Activated CD4-positive, CD25-positive, alpha-beta regulatory T cell (primary cell): ENCODE measurements at places on chromosomes 3 and 15.

- DNase-seq, result no peak
Observed at GRCh38 chr3:23913873-23914743, 2.7 kb downstream of the NKIRAS1 start.

DNA sequence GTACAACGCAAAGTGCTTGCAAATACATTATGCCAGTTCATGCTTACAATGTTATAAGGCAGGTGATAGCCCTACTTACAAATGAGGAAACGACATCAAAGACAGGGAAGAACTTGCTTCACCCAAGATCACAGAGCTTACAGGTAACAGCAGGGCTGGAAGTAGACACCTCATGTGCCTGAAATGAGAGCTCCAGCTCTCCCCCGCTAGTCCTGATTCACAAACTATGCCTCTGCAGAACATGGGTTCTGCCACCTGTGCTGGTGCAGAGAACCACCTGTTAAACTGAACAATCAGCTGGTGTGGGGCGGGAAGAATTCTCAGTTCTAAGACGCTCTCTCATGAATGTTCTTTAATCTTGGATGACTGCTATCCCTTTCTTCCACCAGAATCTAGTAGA, 7.4 kb downstream of the RBSN start:
- DNase-seq, result no peak

- DNase-seq, result peak; percentile 38
Observed at GRCh38 chr3:23202203-23202920, 765 bp upstream of the UBE2E2 start.

- no peak for DNase-seq
Observed at GRCh38 chr15:63223463-63223862, 34.1 kb downstream of the RAB8B start.

- DNase-seq, result no peak
Observed at GRCh38 chr3:153958635-153959595, 162.3 kb upstream of the ARHGEF26 start.

GRCh38 chr15:67746450-67746849, 78.9 kb upstream of the SKOR1 start:
- DNase-seq, result no peak

GRCh38 chr3:108420926-108421325, 89.5 kb downstream of the MYH15 start:
- DNase-seq, result no peak

DNA sequence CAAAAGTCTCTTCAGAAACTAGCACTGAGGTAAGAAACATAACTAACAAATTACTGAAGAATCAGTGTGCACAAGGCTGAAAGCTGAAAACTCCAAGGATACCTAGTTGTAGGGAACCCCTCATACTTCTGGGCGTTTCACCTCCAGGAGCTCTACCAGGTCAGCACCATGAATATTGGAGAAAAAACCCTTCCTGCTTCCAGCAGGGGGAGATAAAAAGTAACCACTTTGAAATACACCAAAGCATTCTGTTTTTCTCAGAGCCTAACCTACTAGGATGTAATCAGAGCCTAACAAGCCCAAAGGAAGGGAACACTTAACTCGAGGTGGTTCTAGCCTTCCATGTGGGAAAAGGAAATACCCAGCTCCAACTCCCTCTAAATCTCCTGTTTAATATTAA, 175.8 kb upstream of the MME start:
- no peak for DNase-seq

GRCh38 chr15:62649793-62650420, 392.6 kb upstream of the TPM1 start:
- DNase-seq, result no peak

DNA sequence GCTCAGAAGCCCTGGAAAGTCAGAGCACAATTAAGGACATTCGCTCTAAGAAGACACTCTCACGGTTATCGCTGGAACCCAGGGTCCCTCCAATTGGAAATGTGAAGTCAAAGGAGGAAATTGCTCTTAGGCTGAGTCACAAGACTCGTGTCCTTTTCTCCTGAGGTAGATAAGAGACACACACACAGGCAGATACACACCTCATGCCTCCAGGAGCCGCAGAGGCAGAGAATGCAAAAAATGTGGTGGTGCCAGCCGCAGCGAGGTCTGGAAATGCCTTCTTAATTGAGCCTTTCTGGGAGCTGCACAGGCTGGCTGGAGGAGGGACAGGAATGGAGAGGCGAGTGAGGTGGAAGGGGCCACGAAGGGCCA, 189.3 kb downstream of the OPA1 start:
- no peak for DNase-seq

DNA sequence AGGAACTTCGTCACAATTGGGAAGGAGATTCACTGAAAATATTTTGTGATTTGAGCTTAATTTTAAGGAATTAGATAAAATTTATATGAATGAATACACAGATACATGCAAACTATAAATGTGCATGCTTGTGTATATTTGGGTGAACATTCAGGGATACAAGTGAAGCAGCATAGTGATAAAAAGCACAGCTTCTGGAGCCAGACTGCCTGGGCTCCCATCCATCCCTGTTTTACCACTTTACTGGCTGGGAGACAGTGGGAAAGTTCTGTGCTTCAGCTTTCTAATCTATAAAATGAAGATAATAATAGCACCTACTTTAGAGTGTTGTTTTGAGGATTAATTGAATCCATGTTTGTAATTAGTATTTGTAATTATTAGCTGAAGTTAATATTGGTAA, 8.1 kb upstream of the EPHA6 start:
- no peak for DNase-seq

DNA sequence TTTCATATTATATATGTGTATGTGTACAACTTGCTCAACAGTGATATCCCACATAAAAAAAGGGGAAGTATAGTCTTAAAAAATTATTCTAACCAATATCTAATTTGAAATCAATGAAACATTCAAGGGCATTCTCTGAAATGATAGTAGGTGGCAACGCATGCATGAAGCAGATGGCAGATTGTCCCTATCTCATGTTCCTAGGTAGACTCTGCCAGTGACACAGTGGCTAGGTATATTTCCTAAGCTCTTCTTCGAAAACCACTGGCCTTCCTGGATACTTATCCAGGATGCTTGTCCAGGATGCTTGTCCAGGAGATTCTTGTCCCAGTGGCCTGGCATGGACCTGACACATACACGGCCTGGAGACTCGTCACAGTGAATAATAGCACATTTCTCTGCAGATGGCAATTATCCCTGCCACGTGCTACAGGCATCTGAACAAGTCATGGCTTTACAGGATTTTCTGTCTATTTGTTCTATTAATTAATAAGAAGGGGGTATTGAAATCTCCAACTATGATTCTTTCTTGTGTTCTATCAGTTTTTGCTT, 54.9 kb downstream of the OCA2 start:
- DNase-seq, result no peak

DNA sequence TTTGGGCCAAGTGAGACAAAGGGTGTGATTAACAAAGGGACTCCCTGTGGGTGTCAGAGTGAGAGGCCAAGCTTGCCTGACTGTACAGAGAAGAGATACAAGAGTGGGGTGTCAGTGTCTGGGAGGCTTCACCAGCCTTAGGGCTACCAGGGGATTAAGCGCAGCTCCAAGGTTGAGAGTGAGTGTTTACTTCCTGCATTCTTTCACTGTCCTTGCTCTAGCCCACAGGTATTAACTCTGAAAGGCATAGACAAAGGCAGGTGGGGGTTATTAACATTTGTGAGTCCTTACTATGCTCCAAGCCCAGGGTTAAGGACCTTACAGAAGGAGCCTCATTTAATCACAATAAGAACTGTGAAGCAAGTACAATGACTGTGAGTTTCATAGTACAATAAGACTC, 107.6 kb downstream of the IL20RB start:
- no peak for DNase-seq

- no peak for DNase-seq
Observed at GRCh38 chr3:149325581-149325980, 7.9 kb downstream of the TM4SF18 start.
